ENCODE measurements at places on chromosomes 12 and 14. TPM values are rescaled to one million over a fixed set of nuclear protein-coding genes. Genes with fewer than 3 reads are reported as not detected.

DNA sequence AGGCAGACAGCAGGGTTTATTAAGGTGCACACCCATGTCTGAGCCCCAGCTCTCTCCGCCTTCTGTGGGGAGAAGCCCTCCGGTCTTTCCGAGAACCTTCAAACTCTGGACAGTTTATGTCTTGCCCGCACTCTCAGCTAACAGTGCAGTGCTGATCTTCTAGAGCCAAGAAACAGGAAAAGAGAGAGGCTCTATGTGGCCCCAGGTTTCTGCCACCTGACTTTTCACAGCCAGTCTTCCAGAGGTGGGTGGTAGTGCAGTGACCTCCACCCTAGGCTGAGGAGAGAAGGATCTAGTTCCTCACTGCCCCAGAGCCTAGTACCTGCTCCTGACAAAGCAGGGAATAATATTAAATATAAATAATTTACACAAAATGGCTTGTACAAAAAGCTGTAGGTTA, 4.0 kb upstream of the SLC22A17 start:
- no peak for DNase-seq

DNA sequence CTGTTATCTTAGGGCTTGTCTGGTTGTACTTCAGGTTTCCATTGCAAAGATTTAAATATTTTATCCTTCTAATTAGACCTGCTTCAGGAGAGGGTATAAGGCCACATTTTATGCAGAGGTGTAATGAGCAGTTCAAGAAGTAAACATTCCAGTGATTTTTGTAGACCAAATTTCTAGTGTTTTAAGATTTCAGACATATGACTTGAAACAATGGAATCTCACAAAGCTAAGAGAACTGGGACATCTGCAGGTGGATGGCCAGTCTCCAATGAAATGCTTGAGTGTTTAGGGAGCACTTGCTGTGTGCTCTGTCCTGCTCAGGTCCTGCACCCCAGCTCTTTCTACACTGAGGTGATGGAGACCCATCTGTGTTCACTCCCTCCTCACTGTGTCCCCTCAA, 7.9 kb downstream of the C14orf132 start:
- DNase-seq, result no peak

Gene ATP2A2
- total RNA-seq, result 156 TPM

Gene TGM1
- total RNA-seq, result 5.9 TPM

Gene TPPP2
- total RNA-seq, result not detected
